ENCODE measurements at places on chromosomes 6 and 20. TPM values are rescaled to one million over a fixed set of nuclear protein-coding genes. Genes with fewer than 3 reads are reported as not detected.

DNA sequence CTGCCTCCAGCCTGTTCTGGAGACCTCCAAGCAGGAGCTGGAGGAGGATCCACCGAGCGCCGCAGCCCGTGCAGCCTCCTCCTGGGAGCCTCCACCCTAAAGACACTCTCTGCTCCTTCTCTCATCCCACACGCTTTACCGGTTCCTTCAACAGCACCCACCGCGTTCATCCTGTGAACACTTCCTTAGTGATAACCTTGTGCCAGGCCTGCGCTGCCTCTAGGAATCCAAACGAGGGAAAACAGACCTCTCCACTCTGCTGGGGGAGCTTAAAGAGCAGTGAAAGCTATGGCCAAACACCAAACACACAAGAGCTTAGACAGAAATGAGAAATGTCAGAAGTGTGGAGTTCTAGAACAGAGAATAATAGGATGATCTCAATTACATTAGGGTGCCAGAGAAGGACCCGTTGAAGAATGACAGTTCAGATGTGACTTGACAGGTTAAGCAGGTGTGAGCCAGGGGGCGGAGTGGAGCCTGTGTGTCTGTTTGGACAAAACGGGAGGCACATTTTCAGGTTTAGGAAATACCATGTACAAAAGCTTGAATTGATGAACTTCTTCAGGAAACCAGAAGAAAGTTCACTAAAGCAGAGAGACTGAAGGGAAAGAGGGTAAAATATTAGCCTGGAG, 28.5 kb upstream of the HLA-DRB5 start:
- H3K4me3 ChIP-seq = no peak overlapping the region
- H3K27me3 ChIP-seq = no peaks in the 10 kb centered on the region
- H3K36me3 ChIP-seq = no peaks in the 10 kb centered on the region
- H3K27ac ChIP-seq = no peak overlapping the region

Gene PTGIS
- 33.7 TPM for total RNA-seq

- H3K4me3 ChIP-seq = no peak overlapping the region
- no peaks in the 10 kb centered on the region for H3K4me1 ChIP-seq
- no peak overlapping the region for H3K27ac ChIP-seq
- DNase-seq = no peak
Measured at GRCh38 chr6:155380666-155381332, 66.5 kb upstream of the TFB1M start.

DNA sequence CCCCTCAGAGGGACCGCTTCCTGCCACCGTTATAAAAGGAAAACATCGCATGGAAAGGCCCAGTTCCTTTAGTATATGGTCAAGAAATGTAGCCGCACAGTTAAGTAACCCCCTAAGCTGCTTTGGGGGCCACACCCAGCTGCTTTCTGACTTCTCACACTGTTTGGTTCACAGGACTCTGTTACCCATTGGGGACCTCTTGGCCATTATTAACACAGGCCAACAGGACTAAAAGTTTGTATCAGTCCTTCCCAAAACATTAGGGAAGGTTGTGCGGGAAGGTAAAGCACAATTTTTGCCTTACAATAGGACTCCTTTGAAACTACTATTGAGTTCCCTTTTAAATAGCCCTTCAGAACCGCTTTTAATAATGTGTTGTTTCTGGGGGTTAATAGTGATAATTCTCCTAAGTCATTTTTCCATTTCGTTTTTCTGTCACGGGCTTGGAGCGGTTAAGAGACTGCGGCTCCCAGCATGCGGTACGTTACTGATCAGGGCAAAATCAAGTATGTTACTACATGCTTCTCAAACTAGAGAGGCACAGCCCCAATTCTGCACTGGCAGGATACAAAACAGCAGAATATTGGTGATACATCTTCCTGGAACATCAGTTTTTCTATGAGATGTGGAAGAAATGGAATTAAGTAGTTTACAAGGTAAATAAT, 668 bp upstream of the RPP40 start:
- no peaks in the 10 kb centered on the region for H3K27me3 ChIP-seq
- H3K36me3 ChIP-seq = peaks cover 25% of the 10 kb centered on the region
- H3K4me1 ChIP-seq = peaks cover 7% of the 10 kb centered on the region
- DNase-seq = no peak
- peak overlapping the region; percentile 78 for H3K27ac ChIP-seq
- H3K4me3 ChIP-seq = peak overlapping the region; percentile 62

Gene ADGB
- total RNA-seq = not detected

GRCh38 chr20:49345524-49345923, 67.7 kb upstream of the ZNFX1 start:
- H3K4me3 ChIP-seq = no peak overlapping the region
- no peaks in the 10 kb centered on the region for H3K36me3 ChIP-seq
- no peaks in the 10 kb centered on the region for H3K4me1 ChIP-seq
- DNase-seq = no peak

Gene MAS1
- not detected for total RNA-seq

- no peak overlapping the region for H3K4me3 ChIP-seq
- H3K4me1 ChIP-seq = no peaks in the 10 kb centered on the region
- no peaks in the 10 kb centered on the region for H3K36me3 ChIP-seq
- no peak for DNase-seq
- H3K27ac ChIP-seq = no peak overlapping the region
Measured at GRCh38 chr20:64219202-64219601, 36.3 kb upstream of the PCMTD2 start.

Gene POM121L2
- not detected for total RNA-seq

Gene TGM3
- total RNA-seq = not detected

DNA sequence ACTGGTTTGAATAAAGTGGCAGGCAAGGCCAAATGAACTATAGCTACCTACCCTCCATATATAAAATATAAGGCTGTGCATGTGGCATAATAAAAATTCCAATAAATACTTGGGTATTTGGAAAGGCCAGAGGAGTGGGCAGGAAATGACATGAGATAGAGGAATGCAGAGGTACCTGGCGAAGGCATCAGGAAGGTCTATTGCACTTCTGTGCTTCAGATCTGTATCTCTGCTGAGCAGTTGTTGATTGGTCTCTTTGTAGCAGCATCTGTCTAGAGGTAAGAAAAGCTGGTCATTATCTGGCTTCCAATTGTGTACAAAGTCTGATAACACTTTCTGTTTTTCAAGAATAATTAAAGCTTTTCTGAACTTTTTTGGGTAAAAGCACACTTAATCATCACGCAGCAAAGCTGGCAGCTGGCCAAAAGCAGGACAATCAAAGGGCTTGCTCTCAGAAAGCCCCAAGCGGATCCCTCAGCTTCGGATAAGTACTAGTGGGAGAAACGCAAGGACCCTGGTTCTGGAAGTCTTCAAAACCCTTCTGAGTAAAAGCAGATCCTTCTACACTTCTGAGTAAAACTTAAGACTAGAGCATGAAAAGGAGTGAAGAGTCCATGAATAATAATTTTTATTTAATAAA, 120.1 kb upstream of the TCF21 start:
- no peak overlapping the region for H3K4me3 ChIP-seq
- H3K27ac ChIP-seq = no peak overlapping the region
- DNase-seq = no peak

DNA sequence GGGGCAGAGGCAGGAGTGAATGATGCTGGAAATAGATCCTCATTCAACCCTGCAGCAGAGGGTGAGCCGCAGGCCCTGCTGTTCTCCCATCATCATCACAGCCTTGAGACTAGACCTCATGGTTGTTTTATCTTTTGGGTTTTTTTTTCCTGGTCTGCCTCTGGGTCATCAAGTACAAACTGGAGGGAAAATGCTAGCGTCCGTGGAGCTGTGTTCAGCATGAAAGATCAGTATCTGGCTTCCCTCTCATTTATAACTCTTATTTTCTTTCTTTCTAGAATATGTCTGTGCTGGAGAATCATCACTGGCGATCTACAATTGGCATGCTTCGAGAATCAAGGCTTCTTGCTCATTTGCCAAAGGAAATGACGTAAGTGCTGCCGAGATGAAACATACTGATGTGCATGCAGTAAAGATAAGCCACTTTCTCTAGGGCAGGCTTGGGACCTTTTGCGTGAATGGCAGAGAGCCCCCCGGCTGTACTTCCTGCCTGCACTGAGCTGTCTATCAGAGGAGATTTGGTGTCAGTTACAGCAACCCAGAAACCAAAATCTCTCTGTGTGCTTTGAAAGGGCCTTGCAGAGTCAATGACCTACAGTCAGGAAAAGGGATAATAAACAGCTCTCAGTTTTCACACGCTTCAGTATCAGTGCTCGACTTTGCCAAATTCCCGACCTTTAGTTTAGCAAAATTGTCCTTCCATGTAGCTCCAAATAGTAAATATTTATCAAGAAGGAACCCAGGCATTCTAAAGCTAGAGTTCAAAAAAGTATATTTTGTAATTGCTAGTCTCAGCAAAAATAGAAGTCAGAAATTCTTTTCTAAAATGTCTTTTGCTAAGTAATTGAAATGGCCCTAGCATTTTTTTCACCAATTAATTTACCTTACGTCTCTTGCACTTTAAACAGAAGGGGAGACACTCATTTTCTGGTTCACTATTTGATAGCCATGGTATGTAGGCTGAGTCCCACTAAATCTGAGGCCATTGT, 76.3 kb downstream of the MTFR2 start:
- no peaks in the 10 kb centered on the region for H3K4me1 ChIP-seq
- H3K27ac ChIP-seq = no peak overlapping the region
- no peak overlapping the region for H3K4me3 ChIP-seq
- DNase-seq = no peak
- no peaks in the 10 kb centered on the region for H3K36me3 ChIP-seq
- H3K27me3 ChIP-seq = no peaks in the 10 kb centered on the region
